ENCODE measurements at places on chromosomes 3 and 15. TPM values are rescaled to one million over a fixed set of nuclear protein-coding genes. Genes with fewer than 3 reads are reported as not detected.

CAND2 gene
- 0.35 TPM for total RNA-seq

ECE2 gene
- not detected for total RNA-seq

DNA sequence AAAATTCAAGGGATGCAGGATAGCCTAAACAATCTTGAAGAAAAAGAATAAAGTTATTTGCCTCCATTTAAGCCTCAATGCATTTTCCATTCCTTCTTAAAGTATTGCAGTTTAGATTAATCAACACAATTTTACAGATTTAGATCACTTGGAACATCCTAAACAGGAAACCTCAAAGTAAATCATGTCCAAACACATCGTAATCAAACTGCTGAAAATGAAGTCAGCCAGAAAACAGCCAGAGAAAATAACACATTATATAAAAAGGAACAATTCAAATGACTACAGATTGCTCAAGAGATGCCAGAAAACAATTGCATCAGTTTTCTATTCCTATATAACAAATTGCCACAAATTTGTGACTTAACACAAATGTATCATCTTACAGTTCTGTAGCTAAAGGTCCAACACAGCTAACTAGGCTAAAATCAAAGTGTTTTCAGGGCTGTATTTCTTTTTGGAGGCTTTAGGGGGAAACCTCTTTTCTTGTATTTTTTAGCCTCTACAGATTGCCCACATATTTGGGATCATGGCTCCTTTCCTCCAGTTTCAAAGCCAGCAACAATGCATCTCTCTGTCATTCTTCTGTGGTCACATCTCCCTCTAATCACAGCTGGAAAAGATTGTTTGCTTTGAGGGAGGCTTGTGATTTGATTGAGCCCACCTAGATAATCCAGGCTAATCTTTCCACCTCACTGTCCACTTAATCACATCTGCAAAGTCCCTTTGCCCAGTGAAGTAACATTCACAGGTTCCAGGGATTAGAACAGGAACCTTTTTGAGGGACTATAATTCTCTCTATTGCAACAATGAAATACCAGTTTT, 543.3 kb upstream of the UBE2E2 start:
- no peak for DNase-seq

GRCh38 chr15:101191242-101191641, 60.6 kb downstream of the CHSY1 start:
- DNase-seq: no peak

NEK10 gene
- total RNA-seq: 0.32 TPM

GRCh38 chr3:43153216-43154083, 47.6 kb upstream of the POMGNT2 start:
- DNase-seq: no peak

TIGIT gene
- total RNA-seq: not detected

DNA sequence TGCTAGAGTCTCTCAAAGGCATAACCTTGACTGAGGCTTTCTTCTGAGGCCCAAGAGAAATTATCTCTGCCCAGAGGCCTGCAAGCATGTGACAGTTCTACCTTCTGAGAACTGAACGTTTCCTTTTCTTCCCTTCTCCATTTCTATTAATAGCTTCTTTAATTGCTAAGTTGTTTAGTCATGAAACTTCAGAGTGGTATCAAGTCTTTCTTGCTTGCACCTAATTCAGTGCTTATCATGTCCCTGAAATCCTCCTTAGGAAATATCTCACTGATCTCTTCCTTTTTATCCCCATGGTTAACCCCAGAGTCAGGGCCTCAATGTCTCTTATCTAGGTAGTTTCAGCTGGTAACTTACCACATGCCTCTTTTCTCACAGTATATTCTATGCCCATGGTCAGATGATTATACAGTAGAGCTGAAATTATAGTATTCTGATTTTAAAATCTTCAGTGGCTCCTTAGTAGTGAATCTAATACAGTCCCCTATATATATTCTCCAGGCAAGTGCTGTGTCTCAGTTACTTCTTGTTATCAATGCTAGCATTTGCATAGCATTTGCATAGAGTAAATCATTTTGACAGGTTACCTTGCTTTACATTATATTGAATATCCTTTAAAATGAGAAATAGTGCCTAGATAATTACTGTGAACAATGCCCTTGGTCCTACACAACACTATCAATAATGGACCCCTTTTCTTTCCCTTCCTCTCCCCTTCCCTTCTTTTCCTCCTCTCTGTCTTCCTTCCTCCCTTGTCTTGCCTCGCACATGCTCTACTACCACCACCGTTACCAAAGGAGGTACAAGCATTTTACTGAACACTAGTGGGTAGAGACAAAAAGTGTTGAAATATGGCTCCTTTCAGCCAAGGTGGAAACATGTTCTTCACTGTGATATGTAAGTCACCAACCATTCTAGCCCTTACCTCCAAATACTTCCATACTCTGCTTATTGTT, 33.0 kb downstream of the KBTBD8 start:
- no peak for DNase-seq

DNA sequence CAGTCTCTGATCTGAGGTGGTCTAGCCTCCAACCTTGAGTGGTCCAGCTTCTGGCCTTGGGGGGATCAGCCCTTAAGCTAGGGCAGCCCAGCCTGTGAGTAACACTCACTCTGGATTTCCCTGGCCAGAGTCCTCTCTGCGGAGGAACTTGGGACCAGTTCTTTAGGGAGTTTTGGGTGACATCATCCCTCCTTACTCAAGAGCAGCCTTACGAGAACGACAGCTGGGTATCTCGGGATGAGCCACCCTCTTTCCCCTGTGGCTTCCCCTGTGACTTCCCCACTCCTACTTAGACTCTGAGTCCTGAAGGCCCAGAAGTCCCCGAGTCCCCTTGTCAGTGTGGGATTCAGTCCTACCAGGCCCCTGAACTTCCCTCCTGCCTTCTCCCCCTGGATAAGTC, 10.2 kb upstream of the PLXND1 start:
- DNase-seq: no peak

GRCh38 chr3:107384907-107385306, 7.7 kb downstream of the CCDC54 start:
- peak; percentile 13 for DNase-seq

DNA sequence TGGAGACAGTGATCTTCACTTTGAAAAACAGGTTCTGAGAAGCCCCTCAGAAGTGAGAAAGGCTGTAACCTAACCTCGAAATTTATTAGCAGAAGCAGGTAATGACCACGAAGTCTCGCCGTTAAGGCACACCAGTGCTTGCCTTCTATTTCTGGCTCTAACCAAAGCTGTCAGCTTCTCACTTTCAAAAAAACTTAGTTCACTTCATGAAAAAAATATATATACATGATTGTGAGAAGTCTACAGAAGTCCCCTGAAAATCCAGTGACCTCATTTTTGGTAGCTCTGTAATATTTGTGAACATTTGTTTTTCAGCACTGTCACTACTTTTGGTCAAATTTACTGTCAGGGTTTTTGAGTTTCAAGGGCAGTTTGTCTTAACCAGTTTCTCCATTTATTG, 19.1 kb upstream of the AKAP13 start:
- DNase-seq: no peak

DNA sequence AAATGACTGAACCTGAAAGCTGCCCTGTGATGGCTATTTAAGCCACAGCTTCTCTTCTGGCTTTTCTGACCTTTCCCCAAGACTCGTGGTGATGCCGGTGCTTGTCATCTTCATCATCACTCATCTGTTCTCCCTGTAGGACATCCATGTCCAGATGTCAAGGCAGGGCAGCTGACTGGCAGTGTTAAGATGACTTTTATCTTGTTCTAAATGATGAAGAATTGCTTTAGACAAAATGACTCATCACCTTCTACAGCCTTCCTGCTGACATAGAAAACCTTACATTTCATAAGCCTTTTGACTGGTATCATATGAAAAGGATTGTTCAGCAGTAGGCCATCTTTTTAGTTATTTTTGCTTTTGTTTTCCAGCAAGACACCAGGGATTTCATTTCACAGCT, 67.0 kb upstream of the GPR149 start:
- DNase-seq: no peak

DNA sequence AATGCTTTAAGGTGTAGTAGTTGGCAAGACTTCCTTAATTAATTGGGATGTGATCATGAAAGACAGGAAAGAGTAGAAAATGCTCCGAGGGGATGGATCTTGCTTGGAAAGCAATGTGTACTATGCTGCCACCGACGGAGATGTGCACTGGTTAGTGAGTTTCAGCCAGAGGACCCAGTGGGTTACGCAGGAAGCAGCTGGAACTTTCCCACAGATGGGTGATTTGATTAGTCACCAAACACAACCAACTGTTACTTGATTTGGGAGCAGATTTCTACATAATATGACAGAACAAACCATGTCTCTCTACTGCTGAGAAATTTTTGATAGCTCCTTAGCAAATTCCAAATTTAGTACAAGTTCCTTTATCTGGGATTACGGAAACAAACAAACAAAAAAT, 245.4 kb upstream of the MCTP2 start:
- no peak for DNase-seq

POLQ gene
- 5.6 TPM for total RNA-seq

GRCh38 chr15:68781766-68782588, 38.7 kb downstream of the ANP32A start:
- DNase-seq: no peak

GRCh38 chr3:170689296-170689829, 103.5 kb upstream of the SLC7A14 start:
- peak; percentile 20 for DNase-seq

GRCh38 chr15:73367624-73368300, 996 bp downstream of the HCN4 start:
- DNase-seq: no peak

DNA sequence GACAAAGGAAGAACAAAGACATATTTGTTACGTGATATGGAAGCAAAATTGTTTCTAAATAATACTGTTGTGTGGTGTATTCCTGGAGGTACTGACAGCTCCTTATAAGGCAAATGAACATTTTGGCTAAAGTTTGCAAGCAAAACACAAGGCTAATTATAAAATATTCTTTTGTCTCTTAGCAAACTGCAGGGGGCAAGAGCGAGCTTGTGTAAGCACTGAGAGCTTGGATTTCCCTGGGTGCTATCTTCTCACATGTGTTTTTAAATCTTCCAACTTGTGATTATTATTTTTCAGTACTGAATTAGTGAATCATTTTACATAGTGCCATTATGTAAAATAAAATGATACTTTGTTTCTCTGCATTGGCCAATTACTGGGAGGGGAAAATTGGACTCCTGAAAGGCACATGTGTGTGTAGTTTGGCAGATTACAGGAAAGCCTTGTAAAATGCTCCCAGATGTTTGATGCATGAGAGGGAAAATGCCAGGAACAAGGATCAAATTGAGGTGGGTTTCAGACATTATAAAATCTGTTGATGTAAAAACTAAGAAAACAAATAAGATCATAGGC, 611.5 kb downstream of the AGBL1 start:
- peak; percentile 14 for DNase-seq

DNA sequence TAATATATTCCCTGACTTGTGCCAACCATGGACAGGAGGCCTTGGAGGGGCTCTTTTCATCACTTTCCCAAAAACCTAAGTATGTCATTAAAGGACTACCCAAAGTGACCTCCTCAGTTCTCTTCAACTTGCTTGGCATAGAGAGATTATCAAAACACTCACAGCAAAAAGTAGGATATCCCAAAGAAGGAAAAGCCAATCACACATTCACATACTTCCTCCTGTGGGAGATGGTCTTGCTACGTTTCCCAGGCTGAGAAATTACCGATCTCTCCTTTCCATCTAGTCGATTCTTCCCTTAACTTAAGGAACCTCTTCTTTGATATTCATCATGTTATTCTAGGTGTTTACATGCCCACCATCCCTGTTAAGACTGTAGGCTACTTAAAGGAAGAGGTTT, 9.1 kb downstream of the DPPA4 start:
- no peak for DNase-seq

DNA sequence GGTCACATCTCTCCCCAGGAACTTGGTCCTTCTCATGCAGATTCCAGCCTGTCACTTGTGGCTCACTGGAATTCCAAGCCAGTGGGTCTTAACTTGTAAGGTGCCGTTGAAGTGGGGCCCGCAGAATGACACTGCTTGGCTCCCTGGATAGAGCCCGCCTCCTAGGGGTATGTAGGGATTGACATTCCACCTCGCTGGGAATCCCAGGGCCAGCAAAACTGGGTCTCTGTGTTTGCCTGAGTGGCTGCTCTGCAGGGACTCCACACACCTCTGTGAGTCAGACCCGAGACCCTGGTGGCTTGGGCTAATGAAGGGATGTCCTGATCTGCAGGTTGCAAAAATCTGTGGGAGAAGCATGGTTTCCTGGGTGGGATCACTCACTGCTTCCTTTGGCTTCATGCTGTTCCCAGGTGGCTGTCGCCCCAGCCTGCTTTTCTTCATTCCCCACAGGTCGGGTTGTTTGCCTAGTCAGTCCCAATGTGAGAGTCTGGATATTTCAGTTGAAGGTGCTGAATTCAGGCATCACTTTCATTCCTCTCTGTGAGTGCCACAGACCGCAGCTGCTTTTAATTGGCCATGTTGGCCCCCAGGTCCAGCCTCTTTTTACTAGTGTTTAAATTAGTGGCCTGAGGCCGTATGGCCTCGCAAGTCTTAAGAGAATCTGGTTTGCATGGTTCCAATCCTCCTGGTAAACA, 156.0 kb upstream of the TRIM42 start:
- DNase-seq: no peak

ARRDC4 gene
- total RNA-seq: 1.4 TPM

CASR gene
- not detected for total RNA-seq

GRCh38 chr15:31301673-31301990, 25.0 kb upstream of the KLF13 start:
- no peak for DNase-seq

HRH1 gene
- total RNA-seq: not detected

GRCh38 chr3:21067031-21067813, 683.8 kb downstream of the ZNF385D start:
- no peak for DNase-seq

DNA sequence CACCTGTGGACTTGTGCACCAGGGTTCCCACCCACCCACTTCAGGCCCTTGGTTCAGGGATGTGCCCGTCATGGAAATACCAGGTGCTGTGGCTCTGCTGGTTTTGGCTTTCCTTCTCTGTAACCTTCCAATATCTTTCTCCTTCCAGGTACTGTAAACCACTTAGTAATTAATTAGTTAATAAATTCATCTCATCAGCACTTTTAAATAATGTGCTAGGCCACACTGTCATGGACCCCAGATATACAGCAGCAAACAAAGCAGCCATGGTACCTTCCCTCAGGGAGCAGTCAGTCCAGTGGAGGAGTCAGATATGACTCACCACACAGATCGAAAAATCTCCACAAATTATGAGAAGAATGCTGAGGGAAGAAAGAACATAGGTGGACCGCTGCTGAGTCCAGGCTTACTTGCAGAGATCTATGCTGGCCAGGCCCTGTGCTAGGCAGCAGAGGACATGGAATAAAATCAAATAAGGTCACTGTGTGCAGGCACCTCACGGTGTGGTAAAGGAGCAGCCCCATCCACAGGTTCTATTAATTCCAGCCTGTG, 6.8 kb upstream of the GATA2 start:
- DNase-seq: no peak

DNA sequence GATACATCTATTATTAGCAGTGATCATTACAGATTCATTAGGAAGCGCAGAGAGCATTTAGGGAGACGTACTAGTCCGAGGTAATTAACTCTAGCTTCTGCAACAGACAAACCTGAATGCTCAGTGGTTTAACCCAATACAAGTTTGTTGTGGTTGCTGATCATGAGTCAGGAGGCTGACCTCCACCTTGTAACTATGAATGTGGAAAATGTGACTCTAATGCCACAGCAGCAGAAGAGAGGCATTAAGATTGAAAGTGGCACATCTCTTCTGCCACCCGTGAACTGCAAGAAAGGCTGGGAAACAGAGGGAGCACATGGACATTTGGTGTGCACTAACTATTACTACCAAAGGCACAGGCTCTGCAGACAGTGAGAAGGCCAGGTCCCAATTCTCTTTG, 71.2 kb upstream of the C3orf80 start:
- no peak for DNase-seq

Measured in SK-MEL-5 (cell line).